ENCODE measurements at places on chromosomes 12 and 14.
A peak's percentile ranks its signal among the peaks of the same experiment; 100 is the strongest.

DNA sequence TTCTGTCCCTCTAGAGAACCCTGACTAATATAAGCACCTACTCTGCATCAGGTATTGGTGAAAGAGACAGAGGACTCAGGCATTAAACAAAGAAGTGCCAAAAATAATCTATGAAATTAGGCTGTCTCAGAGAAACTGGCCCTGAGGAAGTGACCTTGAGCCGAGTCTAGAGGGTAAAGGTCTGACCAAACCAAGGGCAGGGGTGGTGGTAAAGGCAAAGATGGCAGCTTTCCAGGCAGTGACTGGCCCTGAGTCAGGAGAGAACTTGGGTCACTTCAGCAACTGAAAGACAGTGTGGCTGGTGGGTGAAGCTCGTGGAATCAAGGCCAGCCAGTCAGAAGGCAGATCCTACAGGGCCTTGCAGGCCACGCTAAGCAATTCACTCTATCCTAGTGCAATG is 30.6 kb downstream of the CDKL1 start:
- no peak for DNase-seq

DNA sequence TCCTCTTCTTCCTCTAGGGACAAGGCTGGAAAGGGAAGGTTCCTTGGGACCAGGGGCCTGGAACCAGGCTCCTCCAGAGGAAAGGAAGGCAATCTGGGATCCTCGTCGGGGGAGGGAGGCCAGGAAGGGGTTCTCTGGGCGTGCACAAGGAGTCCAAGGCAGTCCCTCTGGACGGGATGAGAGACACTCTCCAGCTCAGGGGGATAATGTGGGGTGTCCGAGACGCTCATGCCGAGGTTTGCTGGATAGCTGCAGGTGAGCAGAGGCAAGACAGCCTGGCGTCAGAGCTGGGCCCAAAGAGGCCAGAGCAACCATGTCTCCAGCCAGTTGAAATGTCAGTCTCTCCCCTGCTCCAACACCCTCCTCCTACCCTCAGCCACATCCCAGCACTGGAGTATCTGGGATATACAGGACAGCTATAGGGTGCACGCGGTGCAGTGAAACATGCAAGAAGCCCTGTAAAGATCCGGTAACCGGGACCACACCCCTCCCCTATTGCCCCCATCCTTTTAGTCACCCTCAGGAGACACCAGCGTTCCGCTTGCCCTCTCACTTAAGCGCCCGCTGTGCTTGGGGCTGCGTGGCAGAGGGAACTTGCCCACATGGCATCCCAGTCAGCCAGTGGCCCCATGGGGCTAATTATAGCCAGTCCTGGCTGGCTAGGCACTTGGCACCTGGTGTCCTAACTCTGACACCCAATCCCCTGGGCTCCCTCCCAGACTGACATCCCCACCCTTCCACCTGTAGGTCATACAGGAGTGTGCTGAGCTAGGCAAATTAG is at the start of gene KLHL33:
KLHL33 (minus strand) TSS at position 585 of the 781 bp plus-strand sequence; CDS start at position 230, 355 bp downstream.
- no peak for DNase-seq

DNA sequence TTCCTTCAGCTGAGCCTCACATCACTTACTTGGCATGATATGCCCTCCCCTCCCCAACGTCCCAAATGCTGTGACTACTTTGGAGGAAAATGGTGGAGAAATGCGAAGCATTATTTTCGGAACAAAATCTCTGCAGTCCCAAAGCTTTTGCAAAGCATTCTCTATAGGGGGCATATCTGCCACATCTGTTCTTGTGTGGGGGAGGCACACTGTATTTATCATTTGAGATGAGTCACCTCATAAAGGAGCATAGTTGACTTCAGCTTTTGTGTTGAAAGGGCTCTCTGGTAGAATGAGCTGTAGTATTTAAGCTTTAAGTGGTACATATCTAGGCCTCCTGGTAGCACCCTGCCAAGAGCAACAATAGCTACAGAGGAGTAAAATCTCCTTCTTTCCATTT is 447.5 kb downstream of the ADAMTS20 start:
- DNase-seq = peak; percentile 28

- no peak for DNase-seq
Measured at GRCh38 chr14:75518625-75519024, 3.6 kb upstream of the BATF start.
